ENCODE measurements at places on chromosomes 7 and 10.

DNA sequence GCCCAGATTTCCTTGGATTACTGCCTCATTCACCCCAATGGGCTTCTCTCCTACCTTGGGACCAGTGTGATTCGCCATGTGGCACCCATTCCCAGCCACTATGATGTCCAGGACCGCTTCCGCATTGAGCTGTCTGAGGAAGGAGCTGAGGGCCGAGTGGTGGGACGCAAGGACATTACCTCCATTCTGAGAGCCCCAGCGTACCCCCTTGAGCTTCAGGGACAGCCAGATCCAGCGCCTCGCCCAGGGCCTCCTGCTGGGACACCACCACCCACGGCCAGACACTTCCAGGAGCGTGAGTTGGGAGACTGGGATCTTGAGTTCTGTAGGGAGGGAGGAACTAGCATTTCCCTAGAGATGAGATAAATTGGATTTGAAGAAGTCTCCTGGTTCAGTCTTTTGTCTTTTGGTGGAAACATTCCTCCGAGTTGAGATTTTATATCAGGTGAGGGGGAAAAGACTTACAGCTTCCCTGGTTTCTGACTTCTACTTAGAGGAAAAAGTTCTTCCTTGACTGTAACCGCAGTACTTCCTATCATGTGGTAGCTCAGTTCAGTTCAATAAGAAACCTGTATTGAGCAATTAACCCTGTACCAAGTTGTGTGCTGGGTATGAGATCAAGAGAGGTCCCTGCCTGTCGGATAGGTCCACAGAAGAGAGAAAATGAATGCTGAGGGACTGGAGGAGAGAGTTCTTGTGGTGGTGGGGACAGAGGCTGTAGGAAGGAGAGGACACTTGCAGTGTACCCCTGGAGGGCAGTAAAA lies 1.3 kb downstream of the MOSPD3 start:
- no peak for DNase-seq

DNA sequence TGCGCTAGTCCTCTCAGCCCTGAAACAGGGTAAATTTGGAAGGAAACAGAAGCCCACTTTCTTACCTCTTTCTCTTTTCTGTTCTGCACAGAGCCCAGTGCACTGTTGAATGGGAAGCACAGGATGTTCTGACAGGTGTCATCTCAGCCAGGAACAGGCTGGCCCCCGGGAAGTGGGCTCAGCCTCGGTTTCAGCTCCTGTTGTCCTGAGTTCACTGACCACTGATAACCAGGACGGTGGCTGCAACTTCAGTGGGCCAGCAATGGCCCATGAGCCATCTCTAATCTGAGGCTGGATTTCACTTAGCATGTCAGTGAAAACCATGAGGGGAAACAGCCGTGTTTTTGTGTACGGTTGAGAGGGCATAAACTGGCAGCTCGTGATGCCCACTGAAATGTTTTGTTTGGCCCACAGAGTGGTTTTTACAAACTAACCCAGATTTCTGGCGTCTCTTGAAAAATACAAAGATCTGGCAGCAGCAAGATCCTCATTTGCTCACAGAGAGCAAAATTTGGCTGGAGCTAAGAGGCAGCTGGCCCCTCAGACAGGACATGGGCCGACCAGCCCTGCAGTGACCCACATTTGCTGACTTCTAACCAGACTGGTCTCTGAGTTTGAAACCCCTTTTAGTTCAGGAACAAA lies 455.9 kb downstream of the PAXIP1 start:
- no peak for DNase-seq

DNA sequence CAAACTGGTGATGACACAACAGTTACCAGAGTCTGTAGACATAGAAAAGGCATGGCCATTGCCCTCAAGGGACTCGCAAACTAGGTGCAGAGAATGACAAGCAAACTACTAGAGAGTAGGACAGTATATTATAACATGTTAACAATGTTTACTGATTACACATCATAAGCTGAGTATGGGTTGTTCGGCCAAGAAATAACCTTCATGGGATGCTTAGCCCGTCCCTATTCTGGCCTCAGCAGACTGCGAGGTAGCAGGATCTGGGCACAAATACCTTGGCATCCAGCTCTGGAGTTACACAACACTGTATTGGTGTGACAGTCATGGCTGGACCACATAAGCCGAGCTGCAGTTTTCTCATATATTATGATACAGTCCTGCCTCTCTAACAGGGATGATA lies 51.4 kb downstream of the ABCB4 start:
- DNase-seq = no peak

- peak; percentile 41 for DNase-seq
Observed at GRCh38 chr10:105148921-105149320, 507.8 kb downstream of the SORCS3 start.

- no peak for DNase-seq
Observed at GRCh38 chr10:123244747-123245146, 90.5 kb downstream of the BUB3 start.

GRCh38 chr7:44636926-44637325 lies 30.5 kb downstream of the OGDH start:
- DNase-seq = no peak

GRCh38 chr7:69367780-69368179 lies 230.5 kb upstream of the AUTS2 start:
- peak; percentile 93 for DNase-seq

GRCh38 chr10:126006264-126006663 lies 109.9 kb downstream of the FANK1 start:
- DNase-seq = no peak

GRCh38 chr10:73209705-73210104 lies 37.4 kb downstream of the DNAJC9 start:
- peak; percentile 37 for DNase-seq

- peak; percentile 89 for DNase-seq
Observed at GRCh38 chr10:4670737-4671136, 155.3 kb upstream of the AKR1E2 start.

DNA sequence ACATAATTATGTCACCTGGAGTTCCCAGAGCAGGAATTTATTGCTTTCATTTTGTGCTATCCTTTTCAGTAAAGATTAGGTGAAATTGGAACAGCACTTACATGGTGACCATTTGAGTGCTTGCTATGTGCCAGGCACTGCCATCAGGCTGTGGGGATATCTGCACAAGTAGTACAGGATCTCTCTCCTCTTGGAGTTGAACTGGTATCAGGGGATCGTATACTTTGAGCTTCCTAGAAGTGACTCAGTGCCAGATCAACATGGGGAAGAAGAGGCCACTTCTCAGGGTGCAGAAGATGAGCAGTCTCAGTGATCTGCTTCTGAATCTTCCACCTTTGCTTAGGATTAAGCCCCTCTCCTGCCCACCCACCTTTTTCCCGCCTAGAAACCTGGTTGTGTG lies 29.5 kb downstream of the SGPL1 start:
- no peak for DNase-seq
